ENCODE measurements at places on chromosomes 4 and X.

GRCh38 chr4:185099024-185099682 is 43.9 kb upstream of the SLC25A4 start:
- DNase-seq = no peak

DNA sequence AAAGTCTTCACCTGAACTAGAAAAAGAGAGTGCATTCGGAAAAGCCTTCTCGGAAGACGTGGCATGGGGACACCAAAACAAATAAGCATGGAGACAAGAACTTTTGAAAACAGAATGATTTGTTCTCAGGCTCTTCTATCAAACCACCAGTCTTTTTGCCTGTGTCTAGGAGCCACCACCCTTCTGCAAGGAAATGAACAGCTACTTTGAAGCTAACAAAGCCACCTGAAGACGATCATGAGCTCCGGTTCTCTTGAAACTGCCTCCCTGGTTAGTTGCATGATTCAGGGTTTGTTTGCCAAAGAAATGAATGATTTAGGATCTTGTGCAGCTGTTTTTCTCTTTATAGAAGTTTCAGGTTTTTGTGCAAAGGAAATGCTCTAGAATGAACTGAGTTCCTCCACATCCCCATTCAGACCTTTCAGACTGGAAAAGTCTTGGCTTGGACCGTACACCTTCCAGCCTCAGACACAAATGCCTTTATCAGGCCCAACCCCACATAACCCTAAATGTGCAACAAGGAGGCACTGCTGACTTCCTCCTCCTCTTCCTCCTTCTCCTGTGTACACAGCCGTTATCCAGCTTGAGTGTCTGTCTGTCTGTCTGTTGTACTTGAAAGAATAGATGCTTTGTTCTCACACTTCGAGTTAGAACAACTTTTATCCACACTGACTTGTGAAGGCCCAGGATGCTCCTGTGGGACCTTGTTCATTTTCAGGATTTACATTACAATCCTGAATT is 334.8 kb upstream of the KLF3 start:
- no peak for DNase-seq

- DNase-seq = no peak
Measured at GRCh38 chrX:65706041-65706828, 38.8 kb downstream of the MSN start.

DNA sequence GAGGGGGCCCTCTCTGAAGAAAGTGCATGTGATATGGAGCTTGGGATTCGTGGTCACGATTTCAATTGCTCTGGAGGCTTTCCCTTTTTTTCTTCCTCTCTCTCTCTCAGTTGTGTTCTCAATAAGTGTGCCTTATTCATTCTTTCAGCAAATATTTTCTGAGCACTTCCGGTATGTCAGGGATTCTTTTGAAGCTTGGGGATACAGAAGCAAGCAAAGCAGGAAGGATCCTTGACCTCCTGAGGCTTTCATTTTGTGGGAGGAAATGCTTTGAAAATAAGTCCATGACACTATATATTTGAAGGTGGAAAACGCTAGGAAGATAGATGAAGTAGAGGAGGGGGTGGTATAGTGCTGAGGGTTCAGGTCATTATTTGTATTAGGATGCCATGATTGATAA is 12.6 kb upstream of the GABRE start:
- DNase-seq = no peak

DNA sequence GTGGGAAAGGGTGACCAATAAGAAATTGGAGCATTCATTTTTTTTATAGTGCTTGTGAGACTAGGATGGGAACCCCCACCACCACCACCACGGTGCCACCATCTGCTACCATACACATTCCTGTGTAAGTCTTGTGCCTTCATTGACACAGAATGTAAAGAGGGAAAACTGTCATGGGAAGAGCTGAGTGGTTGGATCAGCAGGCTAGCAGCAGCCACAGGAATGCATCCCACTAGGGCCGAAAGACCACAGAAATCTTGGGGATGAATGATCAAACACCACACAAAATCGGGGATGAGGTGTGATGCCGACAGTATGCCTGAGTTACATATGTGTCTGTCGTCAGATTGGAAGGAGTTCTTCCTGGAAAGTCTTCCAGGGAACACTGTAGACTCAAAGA is 69.2 kb downstream of the SRPX start:
- DNase-seq = peak; percentile 54

- DNase-seq = no peak
Measured at GRCh38 chr4:139227729-139228404, 50.8 kb upstream of the ELF2 start.

- DNase-seq = no peak
Measured at GRCh38 chr4:144575181-144575580, 70.8 kb upstream of the HHIP start.

DNA sequence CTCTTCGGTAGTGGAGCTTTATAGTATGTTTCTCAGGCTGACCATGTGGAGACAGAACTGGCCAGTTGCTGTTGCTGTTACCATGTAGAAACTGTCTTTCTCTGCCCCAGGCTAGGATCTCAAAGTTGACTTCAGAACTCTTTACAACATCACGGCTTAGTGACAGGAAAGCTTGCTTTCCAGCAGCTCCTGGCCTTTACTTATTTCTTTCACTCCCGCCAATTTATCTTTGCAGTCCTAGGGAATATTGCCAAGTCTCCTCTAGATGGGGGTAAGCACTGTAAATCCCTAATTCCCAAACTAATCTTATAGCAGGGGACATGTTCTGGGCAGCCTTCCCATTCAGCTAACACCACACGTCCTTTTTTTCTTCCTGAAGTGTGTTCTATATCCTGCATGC is 631.6 kb downstream of the SPRY1 start:
- no peak for DNase-seq

- DNase-seq = no peak
Measured at GRCh38 chr4:87511500-87511899, 17.7 kb downstream of the SPARCL1 start.

- DNase-seq = no peak
Measured at GRCh38 chr4:23333556-23333945, 556.3 kb downstream of the PPARGC1A start.

GRCh38 chr4:112411781-112412550 is 104.0 kb downstream of the NEUROG2 start:
- no peak for DNase-seq
